Skeletal muscle tissue (tissue), 5 donors: ENCODE measurements at places on chromosomes 7 and 10. TPM values are rescaled to one million over a fixed set of nuclear protein-coding genes. Genes with fewer than 3 reads are reported as not detected.

The CNNM1 gene
- not detected for total RNA-seq

The FAM25A gene
- not detected for total RNA-seq

The MCMBP gene
- total RNA-seq: 35.5 TPM

The CFAP69 gene
- 2.6 TPM for total RNA-seq

The NEUROD6 gene
- not detected for total RNA-seq

The GLI3 gene
- 13.6 TPM for total RNA-seq

The PPA1 gene
- total RNA-seq: 59.5 TPM

The LIPN gene
- total RNA-seq: not detected

The IGFBP3 gene
- 112 TPM for total RNA-seq

The IFIT1 gene
- total RNA-seq: 34.4 TPM

The PRSS37 gene
- not detected for total RNA-seq

The CBX3 gene
- 48.0 TPM for total RNA-seq

The MAPK8 gene
- total RNA-seq: 44.4 TPM

The PRF1 gene
- 2.1 TPM for total RNA-seq

The MALRD1 gene
- 2.1 TPM for total RNA-seq

The TBATA gene
- total RNA-seq: not detected

The GOLGA7B gene
- not detected for total RNA-seq

The TBL2 gene
- total RNA-seq: 54.8 TPM

The SLC35B4 gene
- 6.8 TPM for total RNA-seq

The PIP gene
- not detected for total RNA-seq

The ADCY1 gene
- 9.9 TPM for total RNA-seq

The INHBA gene
- total RNA-seq: 4.7 TPM

The NUTM2A gene
- 1.0 TPM for total RNA-seq

The CCDC172 gene
- not detected for total RNA-seq

The ITPRID1 gene
- total RNA-seq: 0.52 TPM
